SK-N-DZ (cell line): ENCODE measurements at places on chromosomes 4 and X.

DNA sequence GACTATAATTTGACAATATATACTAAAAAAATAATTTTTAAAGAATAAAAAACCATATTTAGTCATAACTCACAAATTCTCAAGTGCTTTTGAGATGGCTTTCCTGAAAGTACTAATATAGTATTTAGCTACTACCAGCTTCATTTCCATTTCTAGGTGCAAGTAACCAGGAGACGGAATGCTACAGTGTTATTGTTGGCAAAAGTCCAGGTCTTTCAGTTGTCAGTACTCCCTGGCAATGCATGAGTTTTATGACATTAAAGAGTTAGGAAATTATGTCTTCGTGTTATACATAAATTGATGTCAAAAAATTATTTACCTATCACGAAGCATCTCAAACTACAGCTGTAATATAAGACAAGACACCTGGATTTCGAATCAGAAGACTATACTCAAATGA lies 45.0 kb downstream of the TMEM47 start:
- DNase-seq = no peak

- no peak for DNase-seq
Measured at GRCh38 chrX:124232523-124233201, 99.8 kb upstream of the TEX13D start.

GRCh38 chrX:119477812-119478232 lies 9.6 kb downstream of the SLC25A5 start:
- DNase-seq = no peak

DNA sequence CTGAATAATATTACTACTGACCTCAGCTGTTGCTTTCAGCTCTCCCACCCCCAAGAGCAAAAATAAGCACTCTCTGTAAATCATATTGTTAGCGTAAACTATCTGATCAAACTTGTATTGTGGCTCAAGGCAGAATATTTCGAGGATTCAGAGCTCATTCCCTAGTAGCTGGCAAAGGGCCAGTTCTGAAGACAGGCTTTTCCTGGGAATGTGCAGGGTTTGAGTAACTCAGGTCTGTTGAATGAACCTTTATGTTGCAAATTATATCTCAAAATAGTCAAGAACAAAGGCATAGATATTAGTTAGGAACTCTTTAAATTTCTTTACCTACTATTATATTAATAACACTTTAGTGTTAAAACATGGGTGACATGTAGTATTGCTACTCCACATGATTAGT lies 454.9 kb downstream of the CCSER1 start:
- DNase-seq = no peak

DNA sequence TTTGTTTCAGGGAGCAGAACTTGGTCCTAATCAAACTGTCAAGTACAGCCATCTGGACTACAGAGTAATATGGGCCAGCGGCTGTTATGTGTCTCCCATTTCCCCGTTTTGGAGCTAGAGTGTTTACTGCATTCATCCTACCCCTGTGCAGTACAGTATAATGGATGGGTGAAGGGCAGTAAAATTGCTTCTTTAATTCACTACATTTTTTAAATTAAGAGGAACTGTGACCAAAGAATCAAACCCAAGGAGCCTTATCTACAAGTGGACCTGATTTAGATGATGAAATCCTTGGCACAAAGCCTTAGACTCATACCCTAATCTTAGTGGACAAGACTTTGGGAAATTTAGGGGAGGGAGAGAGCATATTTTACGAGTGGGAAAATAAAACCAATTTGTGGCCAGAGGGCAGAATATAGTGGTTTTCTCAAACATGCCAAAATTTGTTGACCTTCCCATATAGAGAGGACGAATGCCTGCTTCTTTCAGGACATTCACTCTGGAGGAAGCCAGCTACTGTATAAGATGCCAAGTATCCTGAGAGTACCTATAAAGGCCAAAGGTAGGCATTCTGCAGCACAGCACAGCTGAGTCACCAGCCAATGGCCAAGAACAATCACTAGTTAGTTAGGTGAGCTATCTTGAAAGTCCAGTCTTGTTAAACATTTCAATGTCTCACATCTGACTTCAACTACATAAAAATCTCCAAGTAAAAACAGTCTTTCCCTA lies 253.8 kb upstream of the KCNIP4 start:
- no peak for DNase-seq

- DNase-seq = no peak
Measured at GRCh38 chrX:154822029-154822428, 12.4 kb downstream of the SMIM9 start.
